Fibroblast of gingiva (primary cell): ENCODE measurements at places on chromosomes 5 and 9.

GRCh38 chr5:91642581-91642980 is 259.5 kb upstream of the ARRDC3 start:
- DNase-seq: no peak

DNA sequence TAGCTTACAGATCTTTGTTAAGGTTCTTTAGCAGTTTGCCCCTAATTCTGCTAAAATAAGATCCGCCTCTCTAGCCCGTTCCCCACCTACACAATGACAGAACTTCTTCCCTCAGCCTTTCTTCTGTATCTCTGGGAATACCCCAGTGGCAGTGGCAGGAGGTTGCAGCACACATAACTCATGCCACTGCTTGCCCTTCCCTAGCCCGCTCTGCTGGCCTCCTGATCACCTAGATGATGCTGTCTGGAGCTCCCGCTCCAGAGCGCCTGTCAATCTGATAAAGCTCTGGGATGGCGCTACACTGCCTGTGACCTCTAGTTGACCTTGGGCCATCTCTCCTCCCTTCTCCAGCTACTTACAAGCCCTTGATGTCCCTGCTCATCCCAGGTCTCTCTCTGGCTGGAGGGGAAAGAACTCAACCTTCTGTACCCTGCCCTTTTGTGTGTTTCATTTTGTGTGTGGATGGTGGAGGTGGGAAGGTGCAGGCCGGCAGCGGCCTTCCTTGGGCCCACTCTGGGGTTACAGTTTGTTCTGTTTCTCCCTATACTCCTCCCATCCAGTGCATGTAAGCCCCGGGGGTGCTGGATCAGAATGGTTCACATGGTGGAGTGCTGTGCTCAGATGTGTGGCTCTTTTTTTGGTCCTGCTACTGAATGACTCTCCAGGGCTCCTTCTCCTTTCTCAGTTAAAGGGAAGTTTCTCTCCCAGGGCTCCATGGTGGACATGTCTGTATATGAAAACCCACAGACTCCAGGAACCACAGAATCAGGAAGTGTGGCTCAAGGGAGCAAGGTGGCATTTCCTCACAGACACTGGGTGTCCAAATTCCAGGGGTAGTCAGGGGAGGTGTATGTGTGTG is 29.1 kb downstream of the MTX3 start:
- DNase-seq: no peak

- peak; percentile 51 for DNase-seq
These were observed 9.3 kb downstream of the STOM start for GRCh38 chr9:121360601-121361374.

DNA sequence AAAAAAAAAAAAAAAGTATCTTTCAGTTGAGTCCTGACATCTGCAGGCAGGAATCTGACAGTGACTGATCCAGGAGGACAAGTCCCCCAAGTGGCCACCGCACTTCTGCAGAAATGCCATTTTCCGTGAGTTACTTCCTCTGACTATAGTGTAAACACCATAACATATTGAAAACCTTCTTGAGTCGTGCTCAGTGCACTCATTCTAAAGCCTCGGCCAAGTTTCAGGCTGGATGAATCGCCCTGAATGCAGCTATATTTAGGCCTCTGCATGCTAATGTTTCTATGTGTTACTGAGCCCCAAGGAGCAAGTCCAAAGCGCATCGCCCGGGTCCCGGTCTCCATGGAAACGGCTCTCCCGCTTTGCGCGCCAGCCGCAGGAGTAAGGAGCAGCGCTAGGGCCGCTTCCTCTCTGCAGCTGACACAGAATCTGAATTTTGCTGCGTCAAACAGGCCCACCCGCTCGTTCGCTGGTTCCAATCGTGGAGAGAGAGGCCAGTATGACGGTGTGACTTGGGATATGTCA is 335.4 kb downstream of the MSX2 start:
- no peak for DNase-seq

DNA sequence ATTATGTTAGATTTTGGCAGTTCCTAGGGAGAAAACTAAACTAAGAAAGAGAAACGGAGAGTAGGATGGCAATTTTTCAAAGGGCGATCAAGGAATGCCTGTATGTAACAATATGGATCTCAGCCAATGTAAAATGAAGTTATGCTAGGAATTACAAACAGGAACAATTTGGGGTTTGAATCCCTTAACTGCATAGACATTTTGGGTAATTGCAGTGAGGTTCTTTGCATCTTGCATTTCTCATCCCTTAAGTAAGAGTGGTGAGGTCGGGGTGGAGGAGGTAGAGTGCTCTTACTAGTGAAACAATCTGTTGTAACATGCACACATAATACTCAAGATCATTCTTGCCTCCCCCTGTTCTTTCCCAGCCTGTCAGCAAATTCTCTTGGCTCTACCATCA is 137.6 kb downstream of the NPR3 start:
- peak; percentile 77 for DNase-seq

DNA sequence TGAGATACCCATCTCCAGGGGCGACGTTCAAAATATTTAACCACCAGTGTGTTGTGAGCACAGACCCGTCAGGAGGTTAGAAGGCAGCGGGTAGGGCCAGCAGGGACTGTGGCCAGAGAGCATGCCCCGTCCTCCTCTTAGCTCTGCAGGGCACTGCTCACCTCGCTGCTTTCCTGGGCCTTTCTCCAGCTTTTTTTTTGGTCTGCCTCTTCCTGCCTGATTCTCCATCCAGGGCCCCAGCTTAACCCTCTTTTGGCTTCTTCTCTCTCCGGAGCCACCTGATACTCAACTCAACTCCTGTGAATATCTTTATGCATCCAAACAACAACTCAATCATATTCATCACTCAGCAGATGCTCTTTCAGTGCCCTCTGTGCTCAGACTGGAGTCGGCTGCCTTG is 44.0 kb downstream of the TMOD1 start:
- no peak for DNase-seq

DNA sequence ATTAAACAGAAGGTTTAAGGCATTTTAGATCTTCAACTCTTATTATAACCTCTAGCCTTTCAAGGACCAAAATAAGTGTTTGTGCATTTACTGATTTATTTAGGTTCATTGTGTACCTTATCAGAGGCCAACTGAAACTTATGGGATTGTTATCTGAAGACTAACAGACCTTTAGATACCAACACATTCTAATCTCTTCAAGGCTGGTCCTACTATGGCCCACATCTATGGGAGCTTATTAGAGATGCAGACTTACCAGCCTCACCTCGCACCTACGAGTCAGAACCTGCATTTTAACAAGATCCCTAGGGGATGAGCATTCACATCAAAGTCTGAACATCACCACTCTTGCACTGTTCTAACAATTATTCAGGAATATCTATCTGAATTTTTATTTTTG is 1.9 kb downstream of the IARS1 start:
- DNase-seq: no peak

GRCh38 chr5:82004511-82004910 is 32.7 kb downstream of the ATG10 start:
- no peak for DNase-seq

DNA sequence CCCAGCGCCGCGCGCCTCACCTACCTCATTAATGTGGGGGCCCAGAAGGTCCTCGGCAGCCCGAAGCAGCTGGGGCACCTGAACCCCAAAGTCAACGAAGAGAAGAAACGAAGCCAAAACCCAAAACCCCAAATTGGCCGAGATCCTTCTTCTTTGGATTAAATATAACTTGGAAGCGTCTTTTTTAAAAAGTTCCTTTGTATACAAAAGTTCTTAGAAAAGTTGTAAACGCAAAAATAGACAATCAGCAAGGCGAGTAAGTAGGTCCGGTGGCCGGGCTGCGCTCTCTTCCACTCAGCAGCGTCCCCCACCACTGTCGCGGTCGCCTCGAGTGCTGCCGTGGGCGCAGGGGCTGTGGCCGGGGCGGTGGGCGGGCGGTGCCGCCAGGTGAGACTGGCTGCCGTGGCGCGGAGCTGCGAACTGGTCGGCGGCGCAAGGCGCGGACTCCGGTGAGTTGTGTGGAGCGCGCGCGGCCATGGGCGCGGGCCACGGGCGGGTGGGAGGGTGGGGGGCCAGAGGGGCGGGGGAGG is 360 bp downstream of the KLF4 start:
- DNase-seq: no peak

GRCh38 chr5:147892696-147893296 is 13.5 kb downstream of the C5orf46 start:
- DNase-seq: no peak

- no peak for DNase-seq
These were observed 78.0 kb upstream of the TGFBR1 start for GRCh38 chr9:99026956-99027298.

DNA sequence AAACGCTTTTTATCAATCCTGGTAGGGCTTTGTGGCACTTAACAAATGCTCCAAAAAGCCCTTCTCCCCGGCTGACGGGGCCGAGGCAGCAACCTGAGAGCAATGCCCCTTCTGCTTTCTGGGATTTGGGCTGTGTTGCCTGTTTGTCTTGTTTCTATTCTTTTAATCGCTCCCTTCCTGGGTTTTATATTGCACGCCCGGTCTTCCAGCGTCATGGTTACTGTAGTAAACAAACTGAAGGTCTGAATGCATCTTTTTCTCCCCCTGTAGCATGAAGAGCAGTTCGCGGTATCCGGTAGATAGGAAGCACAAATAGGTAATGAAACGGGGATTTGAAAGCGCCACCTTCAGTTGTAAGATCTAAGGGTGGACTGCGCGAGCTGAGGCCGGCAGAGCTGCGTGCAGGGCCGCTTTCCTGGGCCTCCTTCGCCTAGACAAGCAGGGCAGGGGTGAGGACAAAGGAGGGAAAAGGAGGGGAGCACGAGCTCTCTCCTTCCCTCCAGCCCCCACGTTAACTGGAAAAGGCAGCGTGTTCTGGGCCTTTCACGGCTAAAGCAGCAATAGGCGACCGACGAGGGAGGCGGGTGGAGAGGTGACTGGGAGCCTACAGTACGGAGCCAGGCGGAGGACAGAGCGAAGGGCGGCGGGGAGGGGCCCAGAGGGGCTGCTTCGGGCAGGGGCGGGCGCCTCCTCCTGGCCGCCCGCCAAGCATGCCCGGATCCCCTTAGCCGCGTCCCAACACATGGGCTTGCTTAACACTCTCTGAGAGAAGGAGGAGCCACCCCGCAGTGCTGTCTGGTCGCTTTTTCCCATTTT is 49.3 kb upstream of the ZNF366 start:
- DNase-seq: peak; percentile 81

GRCh38 chr9:90029996-90030395 is 425.2 kb downstream of the GADD45G start:
- DNase-seq: no peak

DNA sequence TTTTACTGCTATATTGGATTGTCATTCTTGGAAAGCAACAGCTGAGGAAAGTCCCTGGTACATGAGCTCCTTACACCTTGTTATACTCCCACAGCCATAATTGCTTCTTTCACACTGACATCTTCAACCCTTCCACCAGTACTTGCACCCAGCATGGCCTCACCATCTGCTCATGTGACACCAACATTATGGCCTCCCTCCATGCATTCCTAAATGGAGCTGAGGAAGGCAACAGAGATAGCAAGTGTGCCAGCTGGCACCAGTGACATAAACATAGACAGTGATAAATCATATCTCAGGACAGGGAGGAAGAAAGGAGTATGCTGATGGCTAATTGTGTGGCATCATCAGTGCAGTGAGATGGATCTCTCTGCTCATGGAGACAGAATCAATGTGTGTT is 119.5 kb downstream of the BAAT start:
- DNase-seq: no peak

DNA sequence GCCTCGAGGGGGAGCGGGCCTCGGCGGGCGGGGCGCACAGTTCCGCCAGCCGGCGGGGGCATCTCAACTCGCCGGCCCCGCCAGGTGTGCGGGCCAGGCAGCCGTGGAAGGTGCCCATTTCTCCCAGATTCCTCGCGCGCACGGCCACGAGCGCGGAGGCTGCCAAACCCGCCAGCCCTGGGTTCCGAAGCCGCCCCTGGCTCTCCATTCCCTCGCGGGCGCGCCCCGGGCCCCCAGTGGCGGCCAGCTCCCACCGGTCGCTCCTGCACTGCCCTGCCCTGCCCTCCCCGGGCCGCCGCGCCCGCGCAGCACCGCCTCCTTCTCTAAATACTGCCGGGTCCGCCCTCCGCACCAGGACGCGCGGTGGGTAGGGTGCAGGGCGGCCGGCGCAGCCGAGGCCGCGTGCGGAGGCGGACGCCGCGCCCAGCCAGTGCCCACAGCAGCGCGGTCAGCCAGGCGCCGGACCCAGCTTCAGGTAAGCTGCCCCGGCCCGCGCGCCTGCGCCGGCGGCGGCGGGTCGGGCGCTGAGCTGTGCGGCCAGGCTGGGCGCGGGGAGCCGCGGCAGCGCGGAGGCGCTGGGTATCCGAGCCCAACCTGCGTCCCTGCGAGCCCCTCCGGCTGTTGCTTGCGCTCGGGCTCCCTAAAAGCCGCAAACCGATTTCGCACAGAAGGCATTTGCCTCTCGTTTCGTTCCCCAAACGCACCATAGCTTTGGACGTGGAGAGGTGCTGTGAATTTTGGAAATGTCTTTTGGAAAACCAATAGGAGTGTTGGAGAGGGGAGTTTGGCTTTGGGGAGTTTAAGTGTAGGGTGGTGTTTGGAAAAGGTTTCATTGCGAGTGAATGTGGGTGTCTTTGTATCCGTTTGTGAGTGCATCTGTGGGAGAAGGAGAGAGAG is at the start of gene TMEM171:
TSS of gene TMEM171 (plus strand) at position 354 of the 897 bp plus-strand sequence. CDS start 2,799 bp downstream, outside the sequence.
- DNase-seq: peak; percentile 38
